ENCODE measurements at places on chromosomes 5 and 9.

GRCh38 chr9:73137286-73137899 is 14.3 kb upstream of the ANXA1 start:
- no peak for DNase-seq

GRCh38 chr5:180050121-180050940 is 21.2 kb downstream of the RNF130 start:
- DNase-seq: no peak

DNA sequence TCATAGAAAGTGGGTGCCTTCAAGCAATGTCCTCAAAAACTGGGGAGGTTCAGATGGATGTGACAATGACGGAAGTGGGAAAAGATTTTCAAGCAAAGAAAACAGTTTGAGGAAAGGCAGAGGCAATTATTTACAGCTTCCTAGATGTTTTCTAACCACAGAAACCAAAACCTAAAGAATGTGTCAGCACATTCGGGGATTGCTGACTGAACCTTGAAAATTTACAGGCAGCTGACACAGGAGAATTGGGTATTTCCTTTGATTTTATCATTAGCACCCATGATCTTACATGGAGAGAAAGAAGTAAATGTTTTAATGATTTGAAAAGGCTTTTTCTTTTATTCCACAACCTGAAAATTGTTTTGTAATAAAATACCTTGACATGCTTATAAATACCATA is 369.0 kb downstream of the ACTL7B start:
- DNase-seq: no peak

DNA sequence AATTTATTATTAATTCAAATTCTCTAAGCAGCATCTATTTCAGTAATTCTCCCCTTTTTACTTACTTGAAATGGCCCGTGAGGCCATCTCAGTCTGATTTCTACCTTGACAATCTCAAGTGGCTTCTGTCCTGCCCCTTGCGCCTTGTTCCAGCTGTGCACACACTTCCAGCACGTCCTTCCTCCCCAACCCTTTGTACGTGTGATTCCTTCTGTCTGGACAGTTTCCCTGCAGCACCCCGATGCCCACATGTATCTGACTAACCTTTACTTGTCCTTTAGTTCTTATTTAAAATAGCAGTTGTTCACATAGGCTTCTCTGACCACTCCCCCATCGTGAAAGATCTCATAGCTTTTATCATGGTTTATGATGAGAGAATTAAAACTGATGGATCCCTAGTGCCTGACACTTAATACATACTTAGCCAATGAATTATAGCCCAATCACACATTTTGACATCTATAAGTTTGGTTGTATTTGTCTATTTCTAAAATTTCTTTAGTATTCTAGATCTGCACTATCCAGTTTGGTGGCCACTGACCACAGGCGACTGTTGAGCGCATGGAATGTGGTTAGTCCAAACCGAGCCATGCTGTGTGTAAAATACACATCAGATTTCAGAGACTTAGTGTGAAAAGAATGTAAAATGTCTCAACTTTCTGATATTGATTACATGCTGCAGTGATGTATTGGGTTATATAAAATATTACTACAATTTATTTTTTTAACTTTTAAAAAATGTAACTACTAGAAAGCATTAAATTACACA is 14.3 kb downstream of the ZBTB34 start:
- DNase-seq: no peak

- DNase-seq: no peak
Observed at GRCh38 chr5:4640795-4641194, 499.3 kb upstream of the ADAMTS16 start.

DNA sequence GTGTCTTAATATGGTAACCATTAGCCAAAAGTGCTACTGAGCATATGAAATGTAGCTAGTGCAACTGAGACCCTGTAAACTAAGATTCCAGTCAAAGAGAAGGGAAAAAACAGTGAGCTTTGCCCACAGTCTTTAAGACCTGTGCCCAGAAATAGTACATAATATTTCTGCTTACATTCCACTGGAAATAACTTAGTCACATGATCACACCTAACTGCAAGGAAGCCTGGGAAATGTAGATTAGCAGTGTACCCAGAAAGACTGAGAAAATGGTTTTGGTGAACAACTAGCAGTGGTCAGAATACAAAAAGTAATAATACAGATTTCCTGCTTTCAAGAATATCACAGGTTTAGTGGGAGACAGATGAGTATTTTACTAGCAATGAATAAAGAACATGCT is 2.5 kb upstream of the CPLANE1 start:
- DNase-seq: no peak

DNA sequence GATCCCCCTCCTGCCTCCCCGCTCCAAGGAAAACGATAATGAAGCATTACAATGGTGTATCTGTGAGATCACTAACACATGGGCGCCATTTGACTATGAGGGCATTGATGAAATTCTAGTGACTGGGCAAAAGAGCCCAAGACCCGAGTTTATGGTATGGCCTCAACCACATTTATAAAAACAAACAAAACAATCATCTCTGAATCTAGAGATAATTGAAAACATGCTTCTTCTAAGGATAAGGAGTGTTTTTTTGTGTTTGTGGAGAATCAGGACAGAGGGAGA is 100.9 kb upstream of the SEMA6A start:
- DNase-seq: no peak

DNA sequence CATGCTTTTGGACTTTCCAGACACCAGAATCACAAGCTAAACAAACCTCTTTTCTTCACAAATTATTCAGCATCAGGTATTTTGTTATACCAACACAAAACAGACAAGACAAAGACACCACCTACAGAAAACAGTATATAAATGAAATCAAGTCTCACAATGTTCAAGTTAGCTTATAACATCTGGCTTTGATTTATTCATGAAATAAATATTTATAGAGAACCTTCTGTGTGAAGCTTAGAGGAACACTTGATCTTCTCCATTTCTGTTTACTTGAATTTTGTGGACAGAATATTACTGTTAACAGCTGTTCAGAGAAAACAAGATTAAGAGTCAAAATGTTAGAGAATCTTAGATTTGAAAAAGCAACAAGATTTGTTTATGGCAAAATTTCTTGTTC is 137.4 kb upstream of the PRR16 start:
- no peak for DNase-seq

GRCh38 chr5:132263548-132264261 is 6.2 kb downstream of the PDLIM4 start:
- peak; percentile 68 for DNase-seq

- DNase-seq: peak; percentile 21
Observed at GRCh38 chr5:10902145-10902544, 141.1 kb upstream of the DAP start.

- no peak for DNase-seq
Observed at GRCh38 chr5:92206681-92207080, 823.6 kb upstream of the ARRDC3 start.

- DNase-seq: no peak
Observed at GRCh38 chr9:16154521-16155078, 601.8 kb downstream of the CCDC171 start.

DNA sequence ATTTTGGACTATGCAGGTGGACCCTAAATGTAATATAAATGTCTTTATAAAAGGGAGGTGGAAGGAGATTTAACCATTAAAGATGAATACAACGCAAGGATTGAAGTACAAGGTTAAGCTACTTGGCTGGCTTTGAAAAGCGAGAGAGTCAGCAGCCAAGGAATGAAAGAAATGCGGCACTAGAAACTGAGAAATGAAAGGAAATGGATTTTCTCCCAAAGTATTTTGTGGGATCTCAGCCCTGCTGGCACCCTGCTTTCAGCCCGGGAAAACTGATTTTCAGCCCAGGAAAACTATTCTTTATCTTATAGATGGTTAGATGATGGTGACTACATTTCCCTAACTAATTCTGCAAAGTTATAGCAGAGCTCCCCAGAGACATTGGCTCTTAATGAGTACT is 1349.6 kb upstream of the C9orf72 start:
- DNase-seq: no peak

DNA sequence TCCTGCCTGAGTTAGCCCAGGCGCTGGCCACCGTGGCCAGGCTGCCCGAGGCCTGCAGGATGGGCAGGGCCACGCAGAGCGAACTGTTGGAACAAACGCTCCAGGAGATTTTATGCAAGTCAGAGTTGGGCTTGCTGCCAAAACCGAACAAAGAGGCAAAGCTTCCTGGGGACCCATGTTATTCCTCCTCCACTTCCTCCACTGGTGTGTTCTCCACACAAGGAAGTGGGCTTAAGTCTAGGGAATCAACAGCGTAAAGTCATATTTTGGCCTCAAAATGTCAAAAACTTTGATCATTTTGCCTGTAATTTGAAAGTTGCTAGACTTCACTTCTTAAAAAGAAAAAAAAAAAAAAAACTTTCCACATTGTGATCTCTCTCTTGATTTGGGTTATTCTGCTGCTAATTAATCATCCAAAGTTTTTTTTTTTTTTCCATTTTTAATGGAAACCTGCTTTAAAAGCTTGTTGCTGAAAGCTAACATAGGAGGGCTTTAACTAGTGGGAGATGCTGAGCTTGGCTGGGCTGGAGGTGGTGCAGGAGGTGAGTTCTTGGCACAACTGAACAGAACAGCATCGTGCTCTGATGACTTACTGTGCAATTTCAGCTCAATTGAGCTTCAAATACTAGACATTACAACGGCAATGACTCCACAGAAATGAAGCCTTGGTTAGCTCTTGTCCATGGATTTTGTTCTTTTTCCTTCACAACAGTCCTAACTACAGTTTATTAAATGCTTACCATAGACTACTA is 73.0 kb downstream of the PTPDC1 start:
- no peak for DNase-seq

- no peak for DNase-seq
Observed at GRCh38 chr5:163730206-163730756, 224.9 kb downstream of the MAT2B start.

DNA sequence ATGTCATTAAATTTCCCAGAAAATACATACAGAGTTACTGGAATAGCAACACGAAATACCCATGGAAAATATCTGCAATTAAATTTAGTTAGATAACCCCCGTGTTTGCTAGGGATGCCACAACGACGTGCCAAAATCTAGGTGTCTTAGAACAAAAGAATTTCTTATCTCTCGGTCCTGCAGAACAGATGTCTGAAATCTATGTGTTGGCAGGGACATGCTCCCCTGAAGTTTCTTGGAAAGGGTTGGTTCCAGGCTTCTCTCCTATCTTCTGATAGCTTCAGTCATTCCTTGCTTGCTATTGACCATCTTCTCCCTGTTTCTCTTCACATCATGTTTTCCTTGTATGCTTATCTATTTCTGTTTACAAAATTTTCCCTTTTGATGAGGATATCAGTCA is 1067.0 kb downstream of the CDH18 start:
- no peak for DNase-seq

- DNase-seq: no peak
Observed at GRCh38 chr5:156391139-156391538, 64.2 kb downstream of the SGCD start.

- DNase-seq: peak; percentile 45
Observed at GRCh38 chr5:78648359-78649210, at the start of gene LHFPL2. Gene LHFPL2 (minus strand): TSS chr5:78648772. CDS start chr5:78510213, 138,559 bp downstream.

GRCh38 chr5:51652980-51653379 is 269.7 kb downstream of the ISL1 start:
- DNase-seq: no peak

DNA sequence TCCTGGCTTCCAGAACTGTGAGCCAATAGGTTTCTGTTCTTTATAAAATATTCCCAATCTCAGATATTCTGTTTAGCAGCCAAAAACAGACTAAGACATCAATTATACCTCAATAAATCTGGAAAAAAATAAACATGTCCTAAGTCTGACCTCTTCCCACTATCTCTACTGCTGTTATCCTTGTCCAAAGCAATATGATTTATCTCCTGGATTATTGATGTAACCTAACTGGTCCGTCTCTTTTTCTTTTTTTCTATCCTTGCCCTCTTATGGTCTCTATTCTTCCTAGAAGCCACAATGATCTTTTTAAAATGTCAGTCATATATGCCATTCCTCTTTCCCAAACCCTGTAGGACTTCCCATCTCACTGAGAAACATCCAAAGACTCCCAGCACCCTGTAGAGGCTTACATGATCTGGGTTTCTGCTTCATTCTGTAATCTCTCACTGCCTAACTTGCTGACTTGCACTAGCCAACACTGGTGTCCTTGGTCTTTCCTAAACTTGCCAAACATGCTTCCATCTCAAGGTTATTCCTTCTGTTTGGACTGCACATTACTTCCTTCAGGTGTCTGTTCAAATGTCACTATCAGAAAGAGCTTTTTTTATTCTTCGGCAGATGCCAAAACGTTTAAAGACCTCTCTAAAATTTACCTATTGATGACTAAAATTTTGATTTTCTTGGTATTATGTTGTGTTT is 13.1 kb downstream of the FOCAD start:
- DNase-seq: no peak
